ENCODE measurements at places on chromosomes 2 and 18.

- no peaks in the 10 kb centered on the region for H3K36me3 ChIP-seq
- no peak overlapping the region for H3K4me3 ChIP-seq
- no peak for DNase-seq
- H3K27ac ChIP-seq: no peak overlapping the region
These were observed 198.3 kb upstream of the FIGN start for GRCh38 chr2:163934131-163934530.

- peaks cover 10% of the 10 kb centered on the region for H3K4me1 ChIP-seq
- H3K27me3 ChIP-seq: no peaks in the 10 kb centered on the region
- no peaks in the 10 kb centered on the region for H3K36me3 ChIP-seq
These were observed 333.7 kb upstream of the FANCL start for GRCh38 chr2:58574873-58575272.

GRCh38 chr2:128797937-128798336, 479.3 kb upstream of the HS6ST1 start:
- H3K27ac ChIP-seq: no peak overlapping the region
- no peak overlapping the region for H3K4me3 ChIP-seq
- H3K36me3 ChIP-seq: no peaks in the 10 kb centered on the region
- no peaks in the 10 kb centered on the region for H3K27me3 ChIP-seq

DNA sequence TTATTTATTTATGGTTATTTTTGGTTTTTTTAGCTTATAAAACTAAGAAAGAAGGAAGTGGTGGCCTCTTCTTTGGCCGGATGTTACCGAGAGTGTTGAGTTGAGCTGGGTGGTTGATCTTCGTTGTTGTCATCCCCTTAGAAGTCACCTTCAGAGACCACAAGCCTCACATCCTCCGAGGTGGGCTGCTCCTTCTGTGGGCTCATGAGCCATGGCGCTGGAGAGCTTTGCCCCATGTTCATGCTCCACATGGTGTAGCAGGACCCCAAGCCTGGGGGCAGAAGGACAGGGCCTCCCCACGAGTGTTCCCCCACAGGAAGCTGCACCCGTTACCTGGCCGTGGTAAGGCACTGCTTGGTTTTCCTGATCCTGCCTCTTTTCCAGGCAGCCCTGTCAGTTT, 23.4 kb downstream of the SNTG2 start:
- H3K4me1 ChIP-seq: peaks cover 36% of the 10 kb centered on the region
- H3K36me3 ChIP-seq: no peaks in the 10 kb centered on the region
- H3K27me3 ChIP-seq: peaks cover 26% of the 10 kb centered on the region
- no peak for DNase-seq

DNA sequence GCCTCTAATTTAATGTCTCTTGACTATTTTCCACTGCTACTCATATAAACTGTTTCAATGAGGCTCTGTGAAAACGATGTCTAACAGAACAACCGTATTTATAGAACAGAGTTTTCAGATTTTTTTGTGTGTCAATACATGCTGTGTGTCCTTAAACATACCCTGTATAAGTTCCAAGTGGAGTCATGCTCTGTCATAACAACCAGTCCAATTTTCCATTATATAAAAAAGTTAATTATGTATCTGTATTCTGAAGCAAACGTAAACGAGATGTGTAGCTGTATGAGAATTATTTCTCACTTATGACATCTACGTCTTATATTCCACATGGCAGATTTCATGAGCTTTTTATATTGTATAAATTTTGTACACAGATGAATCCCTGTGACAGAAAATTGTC, 13.9 kb upstream of the GULP1 start:
- H3K27ac ChIP-seq: no peak overlapping the region
- no peak overlapping the region for H3K4me3 ChIP-seq
- no peaks in the 10 kb centered on the region for H3K4me1 ChIP-seq
- no peaks in the 10 kb centered on the region for H3K27me3 ChIP-seq

GRCh38 chr2:37335604-37336003, 8.8 kb upstream of the QPCT start:
- no peaks in the 10 kb centered on the region for H3K27me3 ChIP-seq
- DNase-seq: no peak
- no peak overlapping the region for H3K4me3 ChIP-seq
- H3K27ac ChIP-seq: no peak overlapping the region
- peaks cover 16% of the 10 kb centered on the region for H3K4me1 ChIP-seq

DNA sequence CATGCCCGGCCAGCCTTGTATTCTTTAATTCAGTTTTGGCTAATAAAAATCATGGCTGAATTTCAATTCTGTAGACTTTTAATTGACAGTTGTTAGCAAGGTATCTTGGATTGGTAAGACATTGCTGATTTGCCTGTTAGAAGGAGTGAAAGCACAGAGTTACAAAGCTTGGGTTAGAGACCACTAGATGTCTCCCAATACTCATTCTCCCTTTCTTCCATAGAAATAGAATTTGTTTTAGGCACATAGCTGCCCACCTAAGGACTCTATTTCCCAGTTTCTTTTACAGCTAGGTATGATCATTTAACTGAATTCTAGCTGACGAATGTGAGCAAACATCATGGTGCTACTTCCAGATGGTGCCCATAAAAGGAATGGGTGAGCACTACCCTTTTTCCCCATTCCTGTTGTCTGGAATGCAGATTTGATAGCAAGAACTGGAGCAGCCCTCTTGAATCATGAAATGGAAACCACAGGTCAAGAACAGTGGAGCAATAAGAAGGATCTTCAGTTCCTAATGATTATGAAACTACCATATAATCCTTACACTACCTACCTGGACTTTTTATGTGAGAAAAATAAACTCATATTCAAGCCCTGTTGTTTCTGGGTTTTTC, 17.5 kb downstream of the PECR start:
- DNase-seq: no peak
- no peak overlapping the region for H3K4me3 ChIP-seq
- peaks cover 15% of the 10 kb centered on the region for H3K4me1 ChIP-seq
- H3K27ac ChIP-seq: no peak overlapping the region
- H3K36me3 ChIP-seq: peaks cover 42% of the 10 kb centered on the region

GRCh38 chr18:76476665-76477561, 18.1 kb downstream of the ZNF516 start:
- H3K4me3 ChIP-seq: peak overlapping the region; percentile 44
- peaks cover under 1% of the 10 kb centered on the region for H3K36me3 ChIP-seq
- H3K27ac ChIP-seq: peak overlapping the region; percentile 22
- no peak for DNase-seq
- H3K4me1 ChIP-seq: peaks cover 39% of the 10 kb centered on the region

DNA sequence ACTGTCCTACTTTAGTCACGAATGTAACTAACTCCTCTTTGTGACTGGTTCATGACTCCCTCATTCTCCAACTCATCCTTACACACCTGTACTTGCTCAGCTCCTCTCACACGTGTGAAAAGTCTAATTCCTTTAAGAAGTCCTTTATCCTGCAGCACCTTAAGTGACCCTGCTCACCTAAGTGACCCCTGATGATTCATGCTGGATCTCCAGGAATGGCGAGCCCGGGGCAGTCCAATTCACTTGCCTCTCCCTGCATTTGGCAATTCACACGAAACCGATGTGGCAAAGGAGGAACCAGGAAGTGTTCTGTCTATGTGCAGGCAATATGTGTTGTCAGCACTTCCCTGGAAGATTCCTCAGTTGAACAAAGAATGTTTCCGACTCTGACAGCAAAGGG, 189.8 kb upstream of the NABP1 start:
- H3K4me1 ChIP-seq: peaks cover 3% of the 10 kb centered on the region
- no peak for DNase-seq
- H3K27ac ChIP-seq: no peak overlapping the region
- no peak overlapping the region for H3K4me3 ChIP-seq

DNA sequence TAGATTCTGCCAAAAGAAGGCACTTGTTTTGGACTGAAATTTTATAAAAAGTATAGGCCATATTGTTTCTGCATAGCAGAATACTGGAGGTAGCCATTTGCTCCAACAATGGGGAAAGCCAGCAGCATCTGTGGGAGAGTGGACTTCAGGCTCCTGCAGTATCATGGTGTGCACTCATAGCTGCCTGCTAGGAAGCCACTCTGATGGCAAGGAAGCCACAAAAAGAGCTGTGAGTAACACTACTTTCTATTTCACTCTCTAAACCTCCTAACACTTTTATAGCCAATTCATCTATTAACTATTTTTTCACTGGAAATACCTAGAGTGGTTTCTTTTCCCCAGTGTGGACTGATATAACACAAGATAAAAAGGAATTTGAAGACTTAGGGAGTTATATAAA, 144.4 kb upstream of the KCNJ3 start:
- H3K27me3 ChIP-seq: no peaks in the 10 kb centered on the region
- H3K36me3 ChIP-seq: no peaks in the 10 kb centered on the region
- H3K27ac ChIP-seq: no peak overlapping the region
- H3K4me3 ChIP-seq: no peak overlapping the region
- no peak for DNase-seq

DNA sequence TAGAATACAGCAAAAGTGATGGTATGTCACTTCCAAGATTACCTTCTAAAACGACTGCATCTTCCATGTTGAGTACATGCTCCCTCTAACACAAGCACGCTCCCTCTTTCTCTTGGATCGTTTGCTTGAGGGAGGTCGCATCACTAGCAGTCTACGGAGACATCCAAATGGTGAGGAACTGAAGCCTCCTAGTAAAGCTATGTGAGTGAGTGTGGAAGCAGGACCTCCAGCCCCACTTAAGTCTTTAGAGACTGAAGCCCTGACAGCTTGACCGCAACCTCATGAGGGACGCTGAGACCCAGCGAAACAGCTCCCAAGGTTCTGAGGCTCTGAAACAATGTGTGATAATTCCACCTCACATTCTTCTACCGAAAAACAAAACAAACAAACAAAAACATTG, 486.7 kb upstream of the GCFC2 start:
- no peaks in the 10 kb centered on the region for H3K4me1 ChIP-seq
- H3K27me3 ChIP-seq: no peaks in the 10 kb centered on the region
- H3K27ac ChIP-seq: no peak overlapping the region
- H3K36me3 ChIP-seq: no peaks in the 10 kb centered on the region
- no peak for DNase-seq

- no peaks in the 10 kb centered on the region for H3K27me3 ChIP-seq
- no peak overlapping the region for H3K4me3 ChIP-seq
- H3K27ac ChIP-seq: no peak overlapping the region
- peaks cover 22% of the 10 kb centered on the region for H3K4me1 ChIP-seq
- peaks cover 8% of the 10 kb centered on the region for H3K36me3 ChIP-seq
These were observed 4.9 kb downstream of the GPR35 start for GRCh38 chr2:240629968-240630770.

DNA sequence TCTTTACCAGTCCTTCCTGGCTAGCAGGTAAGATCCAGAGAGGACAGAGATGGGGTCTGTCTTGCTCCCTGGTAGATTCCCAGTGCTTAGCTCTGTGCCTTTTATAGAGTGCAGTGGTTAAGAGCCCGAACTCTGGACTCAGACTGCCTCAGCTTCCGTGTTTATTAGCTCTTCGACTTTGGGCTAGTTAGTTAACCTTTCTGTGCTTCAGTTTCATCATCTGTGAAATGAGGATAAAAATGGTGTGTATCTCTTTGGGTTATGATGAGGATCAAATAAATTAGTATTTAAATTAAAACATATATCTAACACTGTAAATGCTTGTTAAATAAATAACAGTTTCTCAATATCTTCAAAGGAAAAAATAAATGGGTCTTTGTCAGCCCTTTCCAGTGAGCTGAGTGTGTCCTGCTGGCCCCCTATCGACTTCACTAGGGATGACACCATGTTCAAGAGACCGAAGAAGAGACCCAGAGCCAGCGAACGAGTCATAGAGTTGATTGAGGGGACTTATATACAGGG, 38.2 kb downstream of the CERS6 start:
- peaks cover 28% of the 10 kb centered on the region for H3K36me3 ChIP-seq
- no peak for DNase-seq
- no peak overlapping the region for H3K27ac ChIP-seq

DNA sequence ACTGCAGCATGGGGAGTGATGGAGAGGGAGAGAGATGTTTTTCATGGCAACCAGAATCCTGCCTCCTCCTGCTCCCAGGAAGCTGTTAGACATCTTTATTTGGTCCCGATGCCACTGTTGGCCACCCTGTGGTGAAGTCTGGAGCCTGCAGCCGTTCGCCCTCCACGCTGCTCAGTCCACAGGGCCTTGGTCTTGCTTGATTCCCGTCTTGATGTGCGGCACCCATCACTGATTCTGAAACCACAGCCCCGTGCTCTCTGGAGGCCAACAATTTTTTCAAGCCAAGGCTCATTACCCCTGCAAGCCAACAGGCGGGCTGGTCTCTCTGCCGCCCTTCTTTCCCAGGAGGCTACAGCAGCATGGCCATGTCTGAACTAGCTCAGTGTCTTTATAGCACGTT, 24.5 kb downstream of the SIGLEC15 start:
- H3K27me3 ChIP-seq: no peaks in the 10 kb centered on the region
- peaks cover 7% of the 10 kb centered on the region for H3K4me1 ChIP-seq
- DNase-seq: no peak
- peaks cover 53% of the 10 kb centered on the region for H3K36me3 ChIP-seq
- H3K4me3 ChIP-seq: no peak overlapping the region

DNA sequence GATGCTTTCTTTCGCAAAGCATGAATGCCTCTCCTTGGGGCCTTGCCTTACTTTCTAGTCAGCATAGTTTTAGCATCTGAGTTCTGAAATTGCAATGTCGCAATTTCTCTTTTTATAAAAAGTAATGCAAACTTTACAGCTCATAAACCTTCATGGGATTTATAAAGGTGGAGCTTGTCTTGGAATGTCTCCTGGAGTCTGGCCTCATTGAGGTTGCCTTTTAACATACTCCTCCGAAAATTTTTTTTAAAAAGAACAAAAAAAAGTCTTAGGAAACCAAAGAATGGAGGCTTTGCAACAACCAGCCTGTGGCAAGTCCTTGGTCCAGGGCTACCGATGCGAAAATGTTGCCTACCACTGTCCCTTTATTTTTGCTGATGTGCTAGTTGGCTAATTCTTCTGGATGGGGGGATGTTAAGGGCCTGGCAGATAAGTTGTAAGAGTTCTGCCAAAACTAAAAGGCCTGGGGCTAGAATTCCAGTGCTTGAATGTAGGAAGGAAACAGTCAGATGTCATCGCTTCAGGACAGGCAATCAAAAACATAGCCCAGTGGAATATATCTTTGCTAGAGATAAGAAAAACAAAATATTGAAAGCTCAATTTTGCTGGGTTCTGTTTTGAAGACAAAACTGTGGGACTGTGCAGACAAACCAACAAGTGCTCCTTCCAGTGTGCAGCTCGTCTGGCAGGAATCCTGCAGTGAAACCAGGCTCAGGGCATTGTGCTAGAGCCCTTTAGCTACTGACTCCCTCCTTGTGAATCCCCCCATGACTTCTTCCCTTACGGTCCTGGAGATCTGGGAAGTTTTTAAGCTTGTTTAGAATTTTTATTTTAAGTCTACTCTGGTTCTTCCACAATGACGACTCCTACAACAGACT, 213.0 kb downstream of the PIEZO2 start:
- H3K27me3 ChIP-seq: peaks cover 3% of the 10 kb centered on the region
- no peak overlapping the region for H3K4me3 ChIP-seq
- no peak for DNase-seq

GRCh38 chr2:163801486-163801885, 65.7 kb upstream of the FIGN start:
- H3K27me3 ChIP-seq: no peaks in the 10 kb centered on the region
- DNase-seq: no peak
- H3K4me1 ChIP-seq: no peaks in the 10 kb centered on the region

- H3K4me1 ChIP-seq: peaks cover 9% of the 10 kb centered on the region
- no peak overlapping the region for H3K27ac ChIP-seq
- DNase-seq: no peak
- peaks cover 12% of the 10 kb centered on the region for H3K27me3 ChIP-seq
These were observed 47.1 kb downstream of the LONRF2 start for GRCh38 chr2:100275200-100275589.

- H3K27me3 ChIP-seq: no peaks in the 10 kb centered on the region
- DNase-seq: no peak
- H3K27ac ChIP-seq: no peak overlapping the region
These were observed 33.2 kb upstream of the ID2 start for GRCh38 chr2:8648441-8649213.

- no peak for DNase-seq
- H3K27ac ChIP-seq: no peak overlapping the region
- H3K27me3 ChIP-seq: no peaks in the 10 kb centered on the region
- H3K36me3 ChIP-seq: peaks cover 8% of the 10 kb centered on the region
These were observed 2.8 kb downstream of the FOSL2 start for GRCh38 chr2:28395334-28396061.
